CD8-positive, alpha-beta T cell (primary cell): ENCODE measurements at places on chromosomes 11 and 22. TPM values are rescaled to one million over a fixed set of nuclear protein-coding genes. Genes with fewer than 3 reads are reported as not detected.

Gene ATP5MG
- 148 TPM for total RNA-seq

Gene MRGPRX4
- total RNA-seq: not detected

Gene HBB
- total RNA-seq: 1.1 TPM

Gene BBOX1
- total RNA-seq: not detected

Gene JHY
- total RNA-seq: 1.7 TPM

Gene LRRC32
- total RNA-seq: 0.68 TPM

Gene LGALS12
- total RNA-seq: not detected

Gene MICALL1
- total RNA-seq: 18.1 TPM

Gene LRRC10B
- total RNA-seq: not detected

Gene SIAE
- total RNA-seq: 2.4 TPM

Gene C11orf86
- total RNA-seq: not detected

Gene SLC29A2
- 5.6 TPM for total RNA-seq

Gene RAB39A
- not detected for total RNA-seq

Gene RBMXL2
- not detected for total RNA-seq

Gene PGA5
- total RNA-seq: not detected

Gene ALDH3B2
- not detected for total RNA-seq

Gene AGBL2
- total RNA-seq: 5.0 TPM

Gene C11orf97
- not detected for total RNA-seq

Gene CCDC82
- 23.0 TPM for total RNA-seq

Gene OR51E2
- not detected for total RNA-seq

Gene IGSF9B
- total RNA-seq: 11.6 TPM

Gene CST6
- not detected for total RNA-seq

Gene SMIM35
- 0.08 TPM for total RNA-seq

Gene OR10S1
- total RNA-seq: not detected

Gene F2
- total RNA-seq: not detected

Gene OR56A5
- total RNA-seq: not detected

Gene SYCE3
- total RNA-seq: not detected

Gene DEPDC7
- 3.2 TPM for total RNA-seq

Gene H19
- not detected for total RNA-seq

Gene UCP3
- total RNA-seq: 1.7 TPM

Gene PAFAH1B2
- 55.9 TPM for total RNA-seq

Gene SLC37A2
- total RNA-seq: not detected

Gene IL10RA
- 299 TPM for total RNA-seq

Gene SLC22A8
- total RNA-seq: not detected

Gene RAB36
- 0.64 TPM for total RNA-seq

Gene OR4X1
- total RNA-seq: not detected

Gene KIAA1671
- total RNA-seq: 2.3 TPM

Gene ENDOD1
- total RNA-seq: 5.9 TPM

Gene GCAT
- total RNA-seq: 1.6 TPM

Gene RHOD
- total RNA-seq: 0.62 TPM

Gene MICAL2
- 15.8 TPM for total RNA-seq
